ENCODE measurements at places on chromosomes 3 and 15.

- no peaks in the 10 kb centered on the region for H3K27me3 ChIP-seq
- H3K4me1 ChIP-seq = no peaks in the 10 kb centered on the region
- H3K36me3 ChIP-seq = peaks cover 9% of the 10 kb centered on the region
- H3K4me3 ChIP-seq = no peak overlapping the region
- no peak for DNase-seq
Observed at GRCh38 chr3:31615071-31615875, 82.5 kb downstream of the STT3B start.

GRCh38 chr15:46921891-46922290, 795.4 kb upstream of the SEMA6D start:
- no peaks in the 10 kb centered on the region for H3K27me3 ChIP-seq
- no peak overlapping the region for H3K4me3 ChIP-seq

DNA sequence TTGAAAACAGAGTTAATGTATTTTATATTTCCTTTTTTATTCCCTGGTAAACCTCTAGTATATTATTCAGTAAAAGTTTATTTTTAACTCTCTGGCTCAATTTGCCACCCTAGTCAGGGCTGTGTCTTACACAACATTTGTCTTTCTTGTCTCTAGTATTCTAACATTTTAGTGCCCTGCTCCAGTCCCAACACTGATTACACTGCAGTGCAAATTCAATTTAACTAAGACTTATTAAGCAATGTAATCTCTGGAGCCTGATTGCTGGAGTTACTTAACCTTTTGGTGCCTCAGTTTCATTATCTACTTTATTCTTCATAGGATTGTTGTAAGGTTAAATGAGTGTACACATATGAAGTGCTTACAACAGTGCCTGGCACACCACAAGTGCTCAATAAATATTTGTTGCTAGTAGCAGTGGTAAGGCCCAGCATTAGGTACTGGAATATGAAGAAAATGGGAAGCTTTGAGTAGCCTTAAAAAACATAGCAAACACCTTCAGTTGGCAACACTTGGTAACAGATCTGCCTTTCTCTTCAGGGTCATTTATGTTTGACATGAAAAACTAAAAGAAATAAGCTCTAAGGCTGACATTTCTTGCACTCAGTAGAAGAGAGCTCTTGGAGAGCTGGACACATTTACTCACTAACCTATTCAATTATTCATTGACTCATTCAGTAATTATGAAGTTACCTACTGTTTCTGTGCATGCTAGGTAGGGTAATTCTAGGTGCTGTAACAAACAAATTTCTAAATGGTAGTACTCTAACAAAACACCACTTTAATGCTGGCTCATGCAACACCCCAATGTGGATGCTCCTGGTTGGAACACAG, 364.5 kb upstream of the EPHA3 start:
- H3K27ac ChIP-seq = no peak overlapping the region
- H3K27me3 ChIP-seq = no peaks in the 10 kb centered on the region
- H3K4me3 ChIP-seq = no peak overlapping the region
- peaks cover 9% of the 10 kb centered on the region for H3K4me1 ChIP-seq
- no peak for DNase-seq
- H3K36me3 ChIP-seq = no peaks in the 10 kb centered on the region

GRCh38 chr3:157145606-157146322, 14.2 kb downstream of the CCNL1 start:
- no peak for DNase-seq
- no peak overlapping the region for H3K27ac ChIP-seq
- no peaks in the 10 kb centered on the region for H3K4me1 ChIP-seq
- H3K27me3 ChIP-seq = no peaks in the 10 kb centered on the region
- no peak overlapping the region for H3K4me3 ChIP-seq

DNA sequence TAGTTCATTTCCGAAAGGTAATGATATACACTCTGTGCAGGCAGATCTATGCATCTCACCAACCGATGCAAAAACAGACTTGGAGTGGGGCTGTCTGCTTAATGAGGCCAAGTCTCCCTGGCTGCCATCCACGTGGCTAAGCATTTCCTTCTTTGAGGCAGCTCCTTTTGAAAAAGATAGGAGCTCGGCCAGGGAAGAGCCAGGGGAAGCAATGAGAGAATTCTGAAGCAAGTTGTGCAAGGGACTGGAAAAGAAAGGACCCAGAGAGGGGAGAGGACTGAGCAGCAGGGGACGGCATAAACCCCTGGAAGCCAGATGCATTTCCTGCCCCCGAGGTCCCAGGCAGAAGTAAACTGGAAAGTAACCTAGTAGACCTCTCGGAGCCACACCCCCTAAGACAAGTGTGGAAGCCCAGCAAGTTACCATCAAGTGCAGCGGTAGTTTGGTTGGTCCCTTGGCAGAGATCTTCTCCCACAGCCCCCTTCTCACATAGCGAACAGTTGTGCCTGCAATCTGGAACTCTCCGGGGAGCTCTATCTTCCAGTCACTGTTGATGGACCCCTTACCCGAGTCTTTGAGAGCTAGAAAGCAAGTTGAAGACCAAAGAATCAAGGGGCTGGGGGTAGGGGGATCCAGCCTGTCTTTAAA, 288.2 kb downstream of the ADAMTS17 start:
- DNase-seq = no peak
- H3K4me1 ChIP-seq = no peaks in the 10 kb centered on the region
- no peak overlapping the region for H3K4me3 ChIP-seq
- H3K27me3 ChIP-seq = peaks cover 4% of the 10 kb centered on the region

Measured in A673 (cell line).